Activated CD4-positive, alpha-beta T cell treated with anti-CD3 and anti-CD28 coated beads, Interleukin-2, amount 10 ng/mL, durations not matched to agents 24 days and 14 days (primary cell): ENCODE measurements at places on chromosomes 5 and 9. TPM values are rescaled to one million over a fixed set of nuclear protein-coding genes. Genes with fewer than 3 reads are reported as not detected.

DNA sequence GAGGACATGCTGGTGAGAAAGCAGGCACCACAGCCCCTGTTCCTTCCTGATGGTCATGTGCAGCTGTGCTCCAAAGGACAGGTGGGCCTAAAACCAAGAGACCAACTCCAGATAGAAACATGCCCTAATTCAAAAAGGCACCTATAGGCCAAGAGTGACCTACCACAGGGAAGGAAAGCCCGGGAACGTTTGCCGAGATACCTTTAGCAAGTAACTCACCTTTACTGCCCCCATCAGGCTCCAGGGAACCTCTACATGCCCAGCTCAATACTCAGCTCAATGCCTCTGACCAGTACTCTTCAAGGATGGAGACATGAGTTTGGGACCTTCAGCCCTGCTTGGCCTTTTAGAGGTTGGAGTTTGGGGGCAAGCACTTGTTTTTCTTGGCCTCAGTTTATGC is 172.8 kb upstream of the FSTL4 start:
- no peak for DNase-seq

- no peak for DNase-seq
These were observed 7.1 kb upstream of the NKX2-5 start for GRCh38 chr5:173242079-173242478.

- no peak for DNase-seq
These were observed 57.9 kb downstream of the SHB start for GRCh38 chr9:38010918-38011704.

DNA sequence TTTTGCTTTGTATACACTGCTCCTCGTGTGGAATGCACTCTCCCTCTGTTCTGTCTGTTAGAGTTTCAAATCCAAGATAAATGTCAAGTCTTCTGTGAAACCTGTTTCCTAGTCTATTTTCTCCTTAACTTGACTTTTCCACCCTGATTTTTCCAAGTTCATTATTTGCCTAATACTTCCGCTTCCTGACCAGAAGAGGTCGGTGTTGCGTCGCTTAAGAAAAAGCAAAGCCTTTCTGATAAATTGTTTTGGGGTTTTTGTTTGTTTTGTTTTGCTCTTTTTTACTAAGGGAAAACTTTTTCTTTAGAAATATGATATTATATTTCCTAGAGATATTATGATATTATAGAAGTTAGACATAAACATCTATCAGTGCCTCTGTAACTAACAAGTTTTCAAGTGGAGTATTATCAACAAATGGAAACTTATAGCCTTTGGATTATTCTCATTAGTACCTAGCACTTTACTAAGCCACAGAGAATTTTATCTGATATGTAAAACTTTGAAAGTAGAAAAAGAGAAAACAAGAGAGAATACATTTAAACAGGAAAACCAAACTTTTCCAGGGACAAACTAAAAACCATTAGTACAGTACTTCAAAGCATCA is 55.8 kb downstream of the PHAX start:
- DNase-seq, result peak; percentile 73

- no peak for DNase-seq
These were observed 31.4 kb downstream of the ANKRD33B start for GRCh38 chr5:10595293-10595671.

GRCh38 chr5:170757182-170757601 is 26.3 kb upstream of the GABRP start:
- no peak for DNase-seq

DNA sequence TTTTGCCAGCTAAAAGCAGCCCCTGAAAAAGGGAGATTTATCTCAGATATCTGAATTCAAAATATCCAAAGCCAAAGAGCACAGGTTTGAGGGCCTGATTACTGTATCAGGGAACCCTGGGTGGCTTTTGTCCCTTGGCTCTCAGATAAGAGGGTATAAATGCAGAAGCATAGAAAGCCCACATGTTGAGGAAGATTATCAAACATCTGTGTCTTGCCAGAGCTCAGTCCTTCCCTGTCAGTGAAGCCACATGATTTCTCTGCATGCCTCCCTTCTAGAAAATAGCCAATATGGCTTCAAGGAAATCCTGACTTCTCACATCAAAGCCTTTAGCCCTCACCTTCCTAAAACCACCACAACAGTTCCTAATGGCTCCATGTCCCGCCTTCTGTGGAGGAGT is 408.0 kb upstream of the DMAC1 start:
- no peak for DNase-seq

DNA sequence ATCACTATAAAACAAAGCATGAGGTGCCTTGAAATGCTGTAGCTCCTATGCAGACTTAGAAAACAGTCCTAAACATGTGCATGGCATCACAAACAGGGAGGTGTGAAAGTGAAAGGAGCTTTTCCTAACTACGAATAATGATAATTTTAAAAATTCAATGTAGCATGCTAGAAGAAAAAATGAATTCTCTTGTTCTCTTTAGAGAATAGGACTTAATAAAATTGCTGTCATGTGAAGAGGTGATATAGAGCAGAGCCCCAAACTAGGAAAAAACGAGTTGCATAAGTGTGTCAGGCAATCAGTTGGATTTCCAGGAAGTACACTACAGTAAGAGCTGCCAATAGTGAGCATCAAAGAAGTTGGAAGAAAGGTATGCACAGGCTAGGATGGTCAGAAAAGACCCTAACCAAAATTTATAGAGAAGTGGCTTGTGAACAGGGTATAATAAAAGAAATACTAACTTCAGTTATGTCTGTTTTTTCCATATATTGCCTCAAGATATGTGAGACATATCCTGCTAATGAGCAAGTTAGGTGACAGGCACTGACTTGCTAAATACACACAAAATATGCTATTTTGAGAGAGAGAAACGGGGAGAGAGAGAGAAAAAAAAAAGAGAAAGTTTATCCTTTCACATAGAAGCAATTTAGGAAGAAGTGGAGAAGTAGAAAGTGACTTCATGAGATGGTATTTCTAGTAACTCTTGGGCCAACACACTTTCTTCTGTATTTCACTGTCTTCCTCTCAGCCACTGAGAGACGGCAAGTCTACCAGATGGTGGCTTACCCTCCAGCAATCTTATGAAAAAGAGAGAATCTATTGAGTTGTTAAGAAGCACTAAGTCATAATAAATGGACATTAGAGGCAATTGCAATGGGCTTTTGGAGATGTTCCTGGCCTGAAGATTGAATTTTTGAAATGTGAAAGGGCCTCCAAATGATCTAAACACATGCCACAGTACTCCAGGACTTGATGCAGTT is 18.0 kb downstream of the ITGA2 start:
- DNase-seq, result peak; percentile 56

DNA sequence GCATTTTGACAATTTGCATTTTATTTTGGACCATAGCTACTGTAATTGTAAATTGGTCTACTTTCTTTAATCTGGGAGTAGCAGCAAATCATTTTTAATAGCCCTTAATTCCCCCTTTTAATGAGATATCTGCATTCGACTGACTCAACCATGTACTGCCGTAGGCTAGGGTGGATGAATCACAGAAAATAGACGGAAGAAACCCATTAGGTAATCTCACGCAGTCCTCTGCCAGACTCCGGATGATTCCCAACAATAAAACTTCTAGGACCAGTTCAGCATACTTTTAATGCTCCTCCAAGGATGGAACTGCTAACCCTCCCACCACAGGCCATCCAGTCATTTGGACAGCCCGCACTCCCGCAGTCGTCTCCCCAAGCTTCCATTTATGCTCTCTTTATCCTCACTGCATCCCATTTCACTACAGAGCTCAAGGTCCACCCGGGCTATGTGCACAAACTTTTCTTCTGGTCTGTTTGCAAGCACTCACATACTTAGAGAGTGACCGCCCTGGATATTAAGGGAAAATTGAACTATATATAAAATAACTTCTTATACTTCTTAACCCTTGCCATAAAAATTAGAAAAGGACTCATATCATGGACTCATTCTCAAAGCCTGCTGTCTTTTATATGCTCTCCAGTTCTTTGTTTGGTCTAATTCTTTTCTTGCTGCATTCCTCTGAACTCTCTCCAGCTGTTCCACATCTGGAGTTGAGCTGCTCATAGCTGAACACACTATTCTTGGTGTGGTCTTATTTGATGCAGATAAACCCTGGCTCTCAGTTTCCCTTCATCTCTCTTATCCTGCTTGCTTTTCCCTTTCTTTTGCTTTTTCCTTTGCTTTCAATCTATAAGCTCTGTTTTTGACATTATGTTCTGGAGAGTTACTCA is 326.6 kb downstream of the ARL15 start:
- no peak for DNase-seq

DNA sequence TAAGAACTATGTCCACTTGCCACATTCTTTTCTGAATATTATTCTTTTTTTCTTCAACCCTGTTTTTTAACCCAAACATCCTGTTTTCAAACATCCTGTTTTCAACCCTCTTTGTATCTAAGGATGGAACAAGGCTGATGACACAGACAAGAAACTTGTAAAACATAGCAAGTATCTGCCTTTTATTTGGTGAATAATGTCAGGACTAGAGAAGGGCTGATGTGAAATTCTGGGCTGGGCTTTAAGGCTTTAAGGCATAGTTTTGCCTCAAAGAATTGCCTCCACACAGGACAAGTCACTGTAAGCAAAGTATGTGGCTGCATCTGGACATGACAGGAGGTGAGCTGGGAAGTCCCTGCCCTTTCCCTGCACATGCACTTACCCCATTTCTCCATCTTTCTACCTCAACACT is 42.5 kb upstream of the RIC1 start:
- DNase-seq, result peak; percentile 79

DNA sequence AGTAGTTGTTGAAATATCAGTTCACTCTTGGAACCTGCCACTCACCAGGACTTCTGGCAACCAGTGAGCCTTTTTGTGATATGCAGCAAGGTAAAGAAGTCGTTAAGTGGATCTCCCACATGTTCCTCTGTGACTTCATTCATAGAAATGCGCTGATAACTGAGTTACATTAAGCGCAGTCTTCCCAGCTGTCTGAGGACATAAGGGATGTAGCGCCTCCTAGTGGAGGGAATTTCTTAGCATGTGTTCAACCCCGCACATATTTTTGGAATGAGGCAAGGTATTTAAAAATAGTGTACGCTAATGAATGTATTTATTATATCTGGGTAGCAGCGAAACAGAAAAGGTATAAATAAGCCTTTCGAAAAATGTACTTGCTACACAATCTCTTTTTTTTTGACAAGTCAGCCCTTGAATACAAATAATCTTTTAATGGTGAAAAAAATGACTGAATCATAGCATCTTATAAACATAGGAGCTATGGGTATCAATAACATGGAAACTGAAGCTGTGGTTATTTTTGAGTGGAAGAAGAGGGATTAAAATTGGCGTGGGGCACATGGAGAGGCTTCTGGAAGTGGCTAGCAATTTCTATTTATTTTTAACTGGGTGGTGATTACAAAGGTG is 38.0 kb downstream of the PALM2AKAP2 start:
- DNase-seq, result peak; percentile 87

BRINP1 gene
- total RNA-seq, result not detected in 2 replicates

CTSV gene
- 0.45 and 0.51 TPM in 2 replicates for total RNA-seq

PCDHB7 gene
- not detected in 2 replicates for total RNA-seq

ANKRD34B gene
- total RNA-seq, result not detected in 2 replicates

APBA1 gene
- 0.51 and 1.1 TPM in 2 replicates for total RNA-seq
